ENCODE measurements at places on chromosomes 1 and 21.

- DNase-seq = peak; percentile 25
These were observed at the start of gene EPHB2 for GRCh38 chr1:22710701-22711049. Gene EPHB2, plus strand, starts transcription at chr1:22710839. Its CDS starts 144 bp downstream, at chr1:22710983.

GRCh38 chr1:227912866-227913265 lies 34.9 kb downstream of the WNT9A start:
- DNase-seq = no peak

GRCh38 chr1:212070720-212071302 lies 35.3 kb downstream of the DTL start:
- no peak for DNase-seq

DNA sequence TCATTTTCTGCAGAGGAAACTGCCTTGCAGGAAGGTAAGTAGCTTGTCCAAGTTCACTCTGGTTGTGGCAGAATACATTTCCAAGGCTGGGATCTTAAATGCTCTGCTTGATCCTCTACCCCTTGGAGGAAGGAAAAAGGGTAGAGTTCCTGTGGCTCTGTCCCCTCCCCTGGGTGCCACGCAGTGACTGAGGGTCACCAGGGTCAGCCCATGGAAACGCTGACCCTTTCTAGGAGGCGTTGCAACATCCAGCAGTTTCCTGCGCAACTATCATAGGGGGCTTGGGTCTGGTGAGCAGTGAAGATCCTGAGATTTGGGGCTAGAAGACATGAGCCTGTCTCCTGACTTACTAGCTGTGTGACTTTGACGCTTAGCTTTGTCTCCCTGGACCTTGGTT lies 29.4 kb upstream of the EPS8L3 start:
- DNase-seq = no peak

DNA sequence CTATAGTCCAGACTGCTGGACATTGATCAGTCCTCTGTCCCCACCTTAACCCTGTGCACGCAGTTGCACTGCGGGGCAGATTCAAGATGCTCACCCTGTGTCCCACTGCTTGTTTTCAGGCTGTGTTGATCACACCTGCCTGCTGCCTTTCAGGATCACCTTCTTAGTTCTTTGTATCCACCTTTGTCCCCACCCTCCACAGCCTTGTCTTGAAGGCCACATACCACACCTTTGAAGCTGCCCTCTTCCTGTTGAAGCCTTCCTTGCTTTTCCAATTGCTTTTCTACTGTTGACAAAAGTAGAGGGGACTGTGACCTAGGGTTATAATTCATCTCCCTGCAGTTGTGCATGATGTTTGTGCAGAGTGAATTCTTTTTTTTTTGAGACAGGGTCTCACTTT lies 32.7 kb downstream of the UCK2 start:
- no peak for DNase-seq

DNA sequence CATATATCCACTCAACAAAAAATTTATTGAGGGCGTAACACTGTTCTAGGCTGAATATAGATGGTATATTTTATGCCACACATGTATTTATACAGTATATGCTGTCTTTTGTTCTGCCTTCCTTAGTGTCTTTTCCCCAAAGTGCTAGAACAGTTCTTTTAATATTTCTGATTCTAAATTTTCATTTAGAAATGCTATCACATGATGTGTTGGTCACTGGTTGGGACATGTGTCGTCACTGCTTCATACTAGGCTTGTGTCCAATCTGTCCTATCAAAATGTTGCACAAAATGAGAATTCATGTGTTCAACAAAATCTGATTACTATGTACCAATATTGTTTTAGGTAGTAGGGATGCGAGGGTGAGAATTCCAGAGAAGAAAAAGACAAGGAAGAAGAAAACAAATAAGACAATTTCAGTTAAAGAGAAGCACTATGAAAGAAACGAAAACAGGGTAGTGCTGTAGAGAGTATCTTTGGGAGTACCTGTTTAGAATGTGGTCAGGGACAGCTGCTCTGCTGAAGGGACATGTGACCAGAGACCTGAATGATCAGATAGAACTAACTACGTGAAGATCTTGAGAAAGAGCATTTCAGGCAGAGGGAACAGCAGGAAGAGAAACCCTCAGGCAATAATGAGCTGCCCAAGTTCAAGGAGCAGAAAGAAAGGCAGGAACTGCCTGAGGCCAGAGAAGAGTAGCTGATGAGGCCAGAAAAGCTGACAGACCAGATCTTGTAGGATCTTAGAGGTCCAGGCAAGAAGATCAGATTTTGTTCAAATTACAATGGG lies 1.3 kb downstream of the KMO start:
- no peak for DNase-seq

- no peak for DNase-seq
These were observed 5.4 kb upstream of the COQ8A start for GRCh38 chr1:226934483-226935237.

DNA sequence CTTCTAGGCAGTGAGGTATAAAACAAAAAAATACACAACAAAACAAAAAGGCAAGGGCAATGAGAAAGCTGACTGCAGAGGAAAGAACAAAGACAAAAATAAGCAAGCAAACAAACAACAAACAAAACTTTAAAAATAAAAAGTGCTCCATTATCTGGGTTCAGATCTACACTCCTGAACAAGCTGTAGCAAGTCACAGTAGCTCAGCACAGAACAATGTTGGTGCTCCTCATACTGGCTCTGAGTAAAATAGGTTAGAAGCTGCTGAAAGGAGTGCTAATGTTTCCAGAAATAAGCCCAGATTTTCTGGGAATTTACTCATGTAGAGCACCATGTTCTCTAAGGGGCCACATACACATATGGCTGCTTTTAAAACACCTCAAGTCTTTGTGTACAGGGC lies 16.6 kb upstream of the DUSP10 start:
- no peak for DNase-seq

DNA sequence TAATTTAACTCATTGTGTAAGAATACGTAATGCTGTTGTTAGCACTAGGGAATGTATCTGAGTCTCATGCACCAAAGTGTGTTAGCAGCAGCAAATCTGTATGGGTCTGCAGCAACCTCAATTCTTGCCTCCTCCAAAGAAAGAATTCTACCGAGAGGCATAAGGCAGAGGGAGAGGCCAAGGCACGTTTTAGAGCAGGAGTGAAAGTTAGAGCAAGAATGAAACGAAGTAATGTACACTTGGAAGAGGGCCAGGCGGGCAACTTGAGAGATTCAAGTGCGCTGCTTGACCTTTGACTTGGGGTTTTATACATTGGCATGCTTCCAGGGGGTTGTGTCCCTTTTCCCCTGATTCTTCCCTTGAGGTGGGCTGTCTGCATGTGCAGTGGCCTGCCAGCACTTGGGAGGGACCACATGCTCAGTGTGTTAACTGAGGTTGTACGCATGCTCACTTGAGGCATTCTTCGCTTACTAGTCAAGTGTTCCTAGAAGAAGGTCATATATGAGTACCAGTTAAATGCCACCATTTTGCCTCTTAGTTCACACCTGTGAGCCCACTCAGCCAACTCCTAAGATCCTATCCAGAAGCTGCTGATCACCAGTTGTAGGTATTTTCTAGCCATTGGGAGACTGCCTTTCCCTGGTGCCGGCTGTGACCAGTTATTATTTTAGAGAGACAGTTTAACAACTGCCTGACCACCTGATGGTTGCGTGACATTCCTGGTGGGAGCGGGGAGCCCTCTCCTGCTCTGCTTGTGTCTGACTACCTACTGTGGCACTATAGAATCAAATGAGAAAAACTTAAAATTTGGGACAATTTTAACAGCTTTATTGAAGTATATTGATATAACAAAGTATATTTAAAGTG lies 2.7 kb upstream of the CNN3 start:
- no peak for DNase-seq

- no peak for DNase-seq
These were observed 83.1 kb downstream of the CLIC4 start for GRCh38 chr1:24828183-24828886.

DNA sequence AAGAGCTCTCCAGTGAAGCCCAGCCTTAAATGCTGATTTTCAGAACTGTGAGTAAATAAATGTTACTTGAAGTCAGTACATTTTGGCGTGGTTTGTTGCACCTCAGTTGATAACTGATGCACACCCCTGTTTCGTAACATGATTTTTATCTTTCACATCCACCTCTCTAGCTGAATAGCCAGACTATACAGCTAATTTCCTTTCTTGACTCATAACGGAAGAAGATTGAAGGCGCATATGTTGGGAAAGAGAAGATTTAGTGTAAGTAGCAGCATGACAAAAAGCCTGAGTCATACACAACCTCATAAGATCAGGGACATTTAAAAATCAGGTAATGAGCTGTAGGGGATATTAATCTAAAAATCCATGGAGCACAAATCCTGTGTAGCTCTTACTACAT lies 716.2 kb upstream of the ZP4 start:
- no peak for DNase-seq

- no peak for DNase-seq
These were observed 19.6 kb upstream of the ZNF648 start for GRCh38 chr1:182080955-182081582.

DNA sequence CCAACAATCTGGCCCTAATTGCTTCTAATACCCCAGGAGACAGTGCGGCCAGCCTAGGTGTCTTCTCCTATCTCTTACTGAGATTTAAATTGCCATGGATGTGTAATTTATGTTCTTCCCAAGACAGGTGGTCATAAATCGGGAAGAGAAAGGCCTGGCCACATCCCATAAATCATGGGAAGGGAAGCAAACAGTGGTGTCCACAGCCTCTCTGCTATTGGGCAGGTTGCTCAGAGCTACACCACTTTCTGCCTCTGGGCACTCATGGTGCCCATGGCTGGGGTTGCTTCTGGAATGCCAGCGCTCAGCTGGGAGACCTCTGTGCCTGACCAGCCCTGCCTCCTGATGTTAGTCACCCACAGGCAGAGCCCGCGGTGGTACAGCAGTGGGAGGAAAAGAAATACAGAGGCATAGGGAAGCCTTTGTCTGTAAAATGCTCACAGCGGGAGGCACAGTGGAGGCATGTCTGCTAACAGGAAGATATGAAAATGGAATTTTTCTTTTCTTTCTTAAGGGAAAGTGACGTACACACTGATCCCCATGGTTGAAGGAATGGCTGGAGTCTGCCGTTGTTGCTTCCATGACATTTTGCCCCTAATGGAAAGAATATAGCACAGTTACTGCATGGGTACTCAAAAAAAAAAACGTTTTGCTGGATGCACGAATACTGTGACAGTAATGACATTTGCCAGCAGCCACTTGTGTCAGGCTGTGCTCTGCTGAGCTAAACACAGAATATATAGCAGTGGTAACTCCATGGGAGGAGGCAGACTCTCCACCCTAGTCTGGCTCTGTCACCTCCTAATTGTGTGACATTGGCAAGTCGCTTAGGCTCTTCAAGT lies 21.9 kb downstream of the MTARC1 start:
- no peak for DNase-seq

DNA sequence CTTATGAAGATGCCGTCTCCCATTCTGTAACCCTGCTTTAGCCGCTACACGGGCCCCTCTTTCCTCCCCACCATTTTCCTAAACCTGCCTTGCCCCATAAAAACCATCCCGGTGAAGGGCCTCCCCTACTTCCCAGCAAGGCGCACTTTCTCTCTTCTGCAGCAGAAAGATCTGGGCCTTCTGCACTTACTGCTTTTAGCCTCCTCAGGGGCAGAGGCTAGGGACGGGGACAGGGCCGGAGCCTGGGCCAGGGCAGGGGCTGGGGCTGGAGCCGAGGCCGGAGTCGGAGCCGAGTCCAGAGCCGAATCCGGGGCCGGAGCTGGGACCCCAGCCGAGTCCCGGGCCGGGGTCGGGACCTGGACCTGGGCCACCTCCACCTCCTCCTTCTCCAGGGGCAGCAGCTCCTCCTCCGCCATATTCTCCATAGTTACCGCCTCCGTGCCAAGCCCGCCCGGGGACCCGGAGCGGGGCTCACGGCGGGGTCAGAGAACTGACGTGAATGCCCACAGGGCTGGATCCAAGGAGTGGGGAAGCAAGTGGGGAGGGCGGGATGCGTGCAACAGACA lies 382 bp downstream of the TRMT1L start:
- no peak for DNase-seq

DNA sequence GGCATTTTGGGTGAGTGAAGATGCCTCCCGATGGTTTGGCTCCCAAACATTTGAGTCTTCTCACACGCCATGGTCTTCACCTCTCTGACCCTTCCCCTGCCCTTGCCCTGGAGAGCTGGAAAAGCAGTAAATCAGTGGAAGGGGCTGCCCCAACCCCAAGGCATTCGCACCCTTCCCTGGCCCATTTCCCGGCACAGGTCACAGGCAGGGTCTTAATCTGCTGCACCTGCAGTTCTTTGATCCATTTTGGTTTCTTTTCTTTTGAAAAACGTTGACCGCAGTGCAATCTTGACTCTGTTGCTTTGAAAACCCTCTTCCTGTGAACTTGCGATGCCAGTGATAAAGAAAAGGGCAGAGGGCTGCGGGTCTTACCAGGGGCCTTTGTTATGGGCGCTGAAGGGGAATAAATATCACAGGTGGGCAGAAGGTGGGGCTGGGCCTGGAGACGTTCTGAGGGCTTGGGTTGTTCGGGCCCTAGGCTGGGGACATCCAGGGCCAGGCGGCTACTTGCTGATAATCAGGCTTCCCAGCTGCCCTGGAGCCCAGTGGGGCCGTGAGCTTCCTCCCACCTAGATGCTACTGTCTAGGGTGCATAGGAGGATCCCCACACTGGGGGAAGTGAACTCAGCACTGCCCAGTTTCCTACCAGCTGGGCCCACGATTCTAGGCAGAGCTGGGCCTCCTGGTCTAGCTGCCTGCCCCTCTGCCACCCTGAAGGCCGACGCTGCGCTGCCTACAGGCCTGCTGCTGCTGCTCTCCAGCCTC lies 38.6 kb upstream of the EPS8L3 start:
- DNase-seq = peak; percentile 21

DNA sequence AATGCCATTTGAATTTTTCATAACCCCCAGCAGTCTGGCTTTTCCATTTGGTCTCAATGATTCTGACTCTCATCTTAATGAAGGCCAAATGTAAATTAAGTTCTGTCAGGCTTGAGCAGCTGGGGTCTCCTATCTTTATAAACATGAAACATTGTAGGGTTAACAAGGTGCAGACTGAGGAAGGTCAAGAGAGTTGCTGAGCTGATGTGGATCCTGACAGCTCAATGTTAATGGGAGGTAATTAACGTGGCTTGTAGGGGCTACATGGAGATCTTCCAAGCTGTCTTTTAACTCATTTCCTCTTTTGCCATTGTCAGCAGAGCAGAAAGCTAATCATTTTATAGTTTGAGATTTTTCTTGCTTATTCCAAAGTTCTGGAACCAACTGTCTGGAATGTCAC lies 55.2 kb downstream of the FGGY start:
- no peak for DNase-seq

DNA sequence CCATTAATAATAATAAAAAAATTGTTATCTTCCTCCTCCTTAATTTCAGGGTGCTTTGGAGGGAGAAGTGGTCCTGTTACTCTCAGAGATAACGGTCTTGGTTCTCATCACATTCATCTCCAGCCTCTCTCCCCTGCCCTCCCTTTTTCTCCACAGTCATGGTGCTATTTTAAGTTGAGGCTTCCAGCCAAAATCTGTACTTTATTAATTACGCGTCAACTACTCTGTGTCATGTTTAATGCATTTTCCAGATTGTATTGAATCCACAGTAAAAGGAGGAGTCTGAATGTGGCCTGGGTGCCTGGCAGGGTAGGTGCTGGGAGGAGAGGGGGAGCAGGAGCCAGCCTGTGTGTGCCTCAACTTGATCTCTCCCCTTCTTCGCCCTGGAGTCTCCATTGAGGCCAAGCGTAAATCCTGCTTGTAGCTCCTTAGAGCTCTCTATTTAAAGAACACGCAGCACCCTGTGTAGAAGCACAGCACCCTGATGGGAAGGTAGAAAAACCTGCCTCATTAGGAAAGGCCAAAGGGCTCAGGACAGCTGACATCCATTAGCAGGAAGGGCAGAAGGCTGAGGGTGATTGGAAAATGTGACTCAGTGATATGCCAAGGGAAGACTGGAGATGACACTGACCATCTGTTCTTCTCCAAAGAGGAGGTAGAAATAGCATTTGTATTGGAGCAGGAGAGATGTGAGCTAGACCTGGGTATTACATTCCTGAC lies 82.4 kb downstream of the PLXNA2 start:
- DNase-seq = no peak

GRCh38 chr1:204321665-204322064 lies 38.1 kb downstream of the PLEKHA6 start:
- DNase-seq = no peak
